ENCODE measurements at places on chromosomes 13 and 19. TPM values are rescaled to one million over a fixed set of nuclear protein-coding genes. Genes with fewer than 3 reads are reported as not detected.

GRCh38 chr19:51511353-51511752 lies 9.8 kb upstream of the SIGLEC12 start:
- no peak for DNase-seq
- no peak overlapping the region for H3K27ac ChIP-seq
- H3K4me1 ChIP-seq = no peaks in the 10 kb centered on the region
- no peaks in the 10 kb centered on the region for H3K27me3 ChIP-seq
- no peak overlapping the region for H3K4me3 ChIP-seq

The TUBB4A gene
- polyA plus RNA-seq = not detected

The LILRA1 gene
- polyA plus RNA-seq = not detected

The PRR20C gene
- polyA plus RNA-seq = not detected

DNA sequence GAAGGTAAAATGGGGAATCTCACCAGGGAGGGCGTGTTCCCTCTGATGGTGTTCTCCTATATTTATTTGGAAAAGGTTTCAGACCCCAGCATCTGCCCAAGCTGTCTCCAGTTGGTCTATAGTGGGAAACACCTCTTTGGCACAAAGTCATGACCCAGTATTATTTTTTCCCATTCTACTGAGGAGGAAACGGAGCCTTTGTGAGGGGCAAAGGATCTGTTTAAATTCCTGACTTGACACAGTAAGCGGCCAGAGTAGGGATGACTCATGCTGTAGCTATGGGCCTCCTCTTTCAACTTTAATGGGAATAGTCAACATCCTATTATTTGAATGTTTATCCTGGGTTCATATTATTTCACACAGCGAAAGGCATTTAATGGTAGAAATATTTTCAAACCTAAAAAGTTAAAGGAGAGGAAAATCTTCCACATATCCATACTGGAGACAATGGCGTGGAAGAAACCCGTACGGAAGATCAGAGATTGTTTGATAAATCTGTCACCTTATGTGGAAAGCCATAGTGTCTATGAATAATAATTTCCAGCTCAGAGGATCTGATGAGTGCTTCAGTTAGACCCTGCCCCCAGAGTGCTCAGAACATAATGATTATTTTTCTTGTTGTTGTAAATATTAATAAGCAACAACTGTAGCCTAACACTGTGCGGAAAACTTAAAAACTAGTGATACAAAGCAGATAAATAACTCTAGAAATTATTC lies 126.0 kb downstream of the FOXO1 start:
- H3K27ac ChIP-seq = peak overlapping the region; percentile 13
- DNase-seq = peak; percentile 11
- H3K36me3 ChIP-seq = no peaks in the 10 kb centered on the region
- H3K4me3 ChIP-seq = peak overlapping the region; percentile 0
- H3K4me1 ChIP-seq = peaks cover 25% of the 10 kb centered on the region

GRCh38 chr19:22619371-22619770 lies 14.8 kb upstream of the ZNF492 start:
- no peak overlapping the region for H3K27ac ChIP-seq
- H3K36me3 ChIP-seq = no peaks in the 10 kb centered on the region
- no peak overlapping the region for H3K4me3 ChIP-seq

The KBTBD6 gene
- polyA plus RNA-seq = 4.1 TPM

GRCh38 chr13:111210544-111211469 lies 95.7 kb downstream of the ARHGEF7 start:
- H3K27me3 ChIP-seq = no peaks in the 10 kb centered on the region
- peaks cover 10% of the 10 kb centered on the region for H3K36me3 ChIP-seq
- DNase-seq = no peak
- H3K4me3 ChIP-seq = no peak overlapping the region
- no peak overlapping the region for H3K27ac ChIP-seq

GRCh38 chr19:47826800-47827199 lies 5.1 kb downstream of the CRX start:
- H3K27ac ChIP-seq = no peak overlapping the region
- H3K36me3 ChIP-seq = no peaks in the 10 kb centered on the region
- no peak for DNase-seq
- H3K4me1 ChIP-seq = no peaks in the 10 kb centered on the region
- no peak overlapping the region for H3K4me3 ChIP-seq

- DNase-seq = no peak
- H3K36me3 ChIP-seq = no peaks in the 10 kb centered on the region
- no peak overlapping the region for H3K27ac ChIP-seq
Observed at GRCh38 chr19:15671891-15672579, 852 bp upstream of the CYP4F12 start.

The ILF3 gene
- 162 TPM for polyA plus RNA-seq

- no peak overlapping the region for H3K27ac ChIP-seq
- H3K4me1 ChIP-seq = no peaks in the 10 kb centered on the region
- H3K27me3 ChIP-seq = no peaks in the 10 kb centered on the region
- H3K4me3 ChIP-seq = no peak overlapping the region
- no peaks in the 10 kb centered on the region for H3K36me3 ChIP-seq
Observed at GRCh38 chr19:48705431-48705830, 9.7 kb downstream of the FUT2 start.

GRCh38 chr19:1379126-1379905 lies 4.4 kb upstream of the NDUFS7 start:
- H3K4me1 ChIP-seq = no peaks in the 10 kb centered on the region
- no peak for DNase-seq

GRCh38 chr13:48296528-48296927 lies 7.0 kb upstream of the RB1 start:
- DNase-seq = no peak
- H3K4me3 ChIP-seq = no peak overlapping the region
- no peaks in the 10 kb centered on the region for H3K27me3 ChIP-seq

GRCh38 chr13:102225892-102226291 lies 176.0 kb downstream of the FGF14 start:
- no peaks in the 10 kb centered on the region for H3K4me1 ChIP-seq
- DNase-seq = no peak
- H3K36me3 ChIP-seq = no peaks in the 10 kb centered on the region

GRCh38 chr13:108230377-108230776 lies 12.2 kb downstream of the ABHD13 start:
- no peak for DNase-seq
- no peaks in the 10 kb centered on the region for H3K4me1 ChIP-seq
- no peak overlapping the region for H3K4me3 ChIP-seq
- no peak overlapping the region for H3K27ac ChIP-seq

The FUT1 gene
- 5.3 TPM for polyA plus RNA-seq

DNA sequence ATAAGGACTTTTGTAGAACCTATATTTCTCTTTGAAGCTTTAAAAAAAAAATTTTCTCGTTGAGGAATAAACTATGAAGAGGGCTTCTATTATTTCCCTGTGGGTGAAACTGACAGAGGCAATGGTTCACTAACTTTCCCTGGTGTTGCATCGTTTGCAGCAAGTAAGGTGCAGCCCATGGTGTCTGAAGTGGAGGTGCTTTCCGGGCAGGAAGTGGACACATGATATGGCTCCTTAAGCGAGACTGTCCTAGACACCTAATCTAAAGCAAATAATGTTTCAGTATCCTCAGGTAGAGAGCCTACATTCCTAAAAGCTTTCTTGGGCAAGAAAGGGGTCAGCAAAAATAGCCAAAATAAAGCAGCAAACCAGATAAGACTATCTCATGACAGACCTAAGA lies 437.6 kb upstream of the ARGLU1 start:
- no peaks in the 10 kb centered on the region for H3K27me3 ChIP-seq
- no peak for DNase-seq
- no peaks in the 10 kb centered on the region for H3K4me1 ChIP-seq
- no peak overlapping the region for H3K4me3 ChIP-seq
- no peaks in the 10 kb centered on the region for H3K36me3 ChIP-seq

DNA sequence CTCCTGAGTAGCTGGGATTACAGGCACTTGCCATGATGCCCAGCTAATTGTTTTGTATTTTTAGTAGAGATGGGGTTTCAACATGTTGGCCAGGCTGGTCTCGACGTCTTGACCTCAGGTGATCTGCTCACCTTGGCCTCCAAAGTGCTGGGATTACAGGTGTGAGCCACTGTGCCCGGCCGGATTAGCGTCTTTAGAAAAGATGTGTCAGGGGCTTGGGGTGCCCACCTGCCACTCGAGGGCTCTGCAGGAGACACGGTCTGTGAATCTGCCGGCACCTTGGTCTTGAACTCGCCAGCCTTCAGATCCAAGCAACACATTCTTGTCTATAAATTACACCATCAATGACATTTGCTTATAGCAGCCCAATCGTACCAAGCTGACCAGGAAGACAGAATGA lies 38.8 kb upstream of the TUBGCP3 start:
- no peak overlapping the region for H3K4me3 ChIP-seq
- no peaks in the 10 kb centered on the region for H3K36me3 ChIP-seq
- no peak for DNase-seq
- no peak overlapping the region for H3K27ac ChIP-seq
- peaks cover 24% of the 10 kb centered on the region for H3K27me3 ChIP-seq

The C19orf33 gene
- polyA plus RNA-seq = 366 TPM

- no peaks in the 10 kb centered on the region for H3K4me1 ChIP-seq
- DNase-seq = no peak
- H3K27ac ChIP-seq = no peak overlapping the region
Observed at GRCh38 chr19:41480336-41480735, 37.4 kb downstream of the ERICH4 start.

GRCh38 chr13:114053026-114053425 lies 79.2 kb upstream of the C13orf46 start:
- H3K4me1 ChIP-seq = no peaks in the 10 kb centered on the region
- no peaks in the 10 kb centered on the region for H3K27me3 ChIP-seq
- no peak overlapping the region for H3K27ac ChIP-seq
- H3K36me3 ChIP-seq = no peaks in the 10 kb centered on the region
- no peak overlapping the region for H3K4me3 ChIP-seq
- DNase-seq = no peak

Measured in keratinocyte (primary cell).